Myocyte (in vitro differentiated cells): ENCODE measurements at places on chromosomes 2 and 18.

GRCh38 chr2:200383380-200384110 lies 77.1 kb downstream of the SPATS2L start:
- DNase-seq = peak; percentile 42

DNA sequence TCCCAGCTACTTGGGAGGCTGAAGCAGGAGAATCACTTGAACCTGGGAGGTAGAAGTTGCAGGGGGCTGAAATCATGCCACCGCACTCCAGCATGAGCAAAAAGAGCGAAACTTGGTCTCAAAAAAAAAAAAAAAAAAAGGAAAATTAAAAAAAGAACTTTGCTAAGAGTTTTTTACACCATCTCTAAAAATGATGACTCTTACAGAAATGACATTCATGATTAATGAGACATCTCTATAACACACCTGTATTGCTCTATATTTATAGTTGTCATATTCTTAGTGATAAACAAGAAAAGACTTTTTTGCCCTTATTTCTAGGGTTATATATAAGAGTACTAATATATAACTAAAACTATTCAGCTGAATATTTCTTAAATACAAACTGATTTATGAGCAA lies 34.4 kb downstream of the ANKRD44 start:
- DNase-seq = no peak

GRCh38 chr18:30999186-30999585 lies 43.4 kb downstream of the DSC3 start:
- DNase-seq = no peak

DNA sequence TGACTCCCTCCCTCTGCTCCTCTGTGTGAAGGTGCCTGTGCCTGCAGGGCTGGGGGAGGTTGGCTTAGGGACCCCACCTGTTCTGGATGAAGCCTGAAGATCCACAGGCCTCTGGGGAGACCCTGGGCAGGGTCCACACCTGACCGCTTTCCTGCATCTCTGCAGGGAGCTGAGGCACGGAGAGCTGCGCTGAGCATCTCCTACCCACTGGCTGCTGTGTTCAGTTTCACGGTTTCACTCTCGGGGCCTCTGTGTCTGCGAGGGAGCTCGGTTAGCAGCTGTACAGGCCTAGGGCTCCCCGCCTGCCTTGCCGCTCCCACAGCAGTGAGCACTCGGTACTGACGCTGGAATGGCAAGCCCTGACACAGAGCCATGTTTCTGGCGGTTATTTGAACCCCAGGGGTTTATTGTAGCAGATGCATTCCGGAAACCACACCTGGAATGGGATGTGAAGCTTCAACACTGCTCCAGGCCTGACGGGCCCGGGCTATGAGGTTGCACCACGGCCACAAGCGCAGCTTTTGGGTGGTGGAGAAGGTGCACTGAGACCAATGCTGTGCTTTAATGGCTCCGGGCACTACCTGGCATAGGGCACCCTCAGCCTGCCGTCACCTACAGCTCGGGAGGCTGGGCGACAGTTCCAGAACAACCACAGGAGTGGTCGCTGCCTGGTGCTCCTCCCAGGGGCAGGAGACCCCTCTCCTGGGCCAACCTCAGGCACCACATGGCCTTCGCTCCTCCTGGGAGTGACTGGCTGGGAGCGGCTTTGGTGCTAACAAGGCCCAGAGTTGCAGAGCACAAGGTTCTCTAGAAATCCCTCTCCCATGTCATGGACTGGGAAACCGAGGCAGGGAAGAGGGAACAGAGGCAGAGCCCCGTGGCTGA lies 257.9 kb downstream of the NDUFA10 start:
- DNase-seq = no peak

GRCh38 chr2:84452624-84453023 lies 6.5 kb downstream of the SUCLG1 start:
- DNase-seq = no peak

DNA sequence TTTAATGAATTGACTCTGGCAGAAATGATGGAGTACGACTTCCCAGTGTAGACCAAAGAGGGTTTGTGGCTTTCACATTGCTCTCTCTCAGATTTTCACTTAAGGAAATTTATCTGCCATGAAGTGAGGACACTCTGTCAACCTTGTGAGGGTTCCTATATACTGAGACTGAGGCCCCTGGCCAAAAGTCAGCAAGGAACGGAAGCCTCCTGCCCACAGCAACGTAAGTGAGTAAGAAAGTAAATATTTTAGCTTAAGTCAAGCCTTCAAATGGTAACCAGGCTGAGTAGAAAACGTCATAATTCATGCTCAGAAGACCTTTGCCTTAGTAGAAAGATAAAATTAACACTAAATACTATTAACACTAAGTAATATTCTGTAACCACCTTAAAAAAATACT lies 1080.5 kb upstream of the ACVR2A start:
- DNase-seq = no peak

DNA sequence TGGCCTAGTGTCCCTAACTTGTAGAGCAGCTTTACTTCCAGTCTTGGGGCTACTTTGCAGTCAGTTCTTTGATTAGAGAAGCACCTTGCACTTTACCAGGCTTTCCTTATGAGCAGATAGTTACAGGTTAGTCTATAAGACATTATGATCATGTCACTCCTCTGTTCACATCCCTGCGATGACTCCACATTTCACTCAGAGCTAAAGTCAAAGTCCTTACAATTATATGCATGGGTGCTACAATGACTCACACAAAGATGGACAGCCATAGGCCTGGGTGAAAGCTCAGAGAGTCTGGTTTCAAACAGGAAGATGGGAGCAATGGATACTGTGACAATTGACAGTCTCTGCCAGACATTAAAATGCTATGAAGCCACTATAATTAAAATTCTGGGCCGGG lies 27.1 kb upstream of the SSB start:
- no peak for DNase-seq

- DNase-seq = no peak
These were observed 757.7 kb upstream of the ID2 start for GRCh38 chr2:7924023-7924762.

- peak; percentile 76 for DNase-seq
These were observed 70.2 kb upstream of the MEIS1 start for GRCh38 chr2:66364495-66365333.

- no peak for DNase-seq
These were observed 26.3 kb upstream of the MOCOS start for GRCh38 chr18:36160959-36161371.

GRCh38 chr2:233295891-233296290 lies 11.7 kb upstream of the SAG start:
- no peak for DNase-seq

GRCh38 chr2:51960841-51961335 lies 929.0 kb upstream of the NRXN1 start:
- peak; percentile 34 for DNase-seq

GRCh38 chr2:119487434-119488244 lies 36.6 kb downstream of the SCTR start:
- DNase-seq = no peak

- no peak for DNase-seq
These were observed 85.8 kb downstream of the CERS6 start for GRCh38 chr2:168541858-168542257.

- DNase-seq = peak; percentile 3
These were observed 342.6 kb downstream of the CTNNA2 start for GRCh38 chr2:79855264-79856006.

DNA sequence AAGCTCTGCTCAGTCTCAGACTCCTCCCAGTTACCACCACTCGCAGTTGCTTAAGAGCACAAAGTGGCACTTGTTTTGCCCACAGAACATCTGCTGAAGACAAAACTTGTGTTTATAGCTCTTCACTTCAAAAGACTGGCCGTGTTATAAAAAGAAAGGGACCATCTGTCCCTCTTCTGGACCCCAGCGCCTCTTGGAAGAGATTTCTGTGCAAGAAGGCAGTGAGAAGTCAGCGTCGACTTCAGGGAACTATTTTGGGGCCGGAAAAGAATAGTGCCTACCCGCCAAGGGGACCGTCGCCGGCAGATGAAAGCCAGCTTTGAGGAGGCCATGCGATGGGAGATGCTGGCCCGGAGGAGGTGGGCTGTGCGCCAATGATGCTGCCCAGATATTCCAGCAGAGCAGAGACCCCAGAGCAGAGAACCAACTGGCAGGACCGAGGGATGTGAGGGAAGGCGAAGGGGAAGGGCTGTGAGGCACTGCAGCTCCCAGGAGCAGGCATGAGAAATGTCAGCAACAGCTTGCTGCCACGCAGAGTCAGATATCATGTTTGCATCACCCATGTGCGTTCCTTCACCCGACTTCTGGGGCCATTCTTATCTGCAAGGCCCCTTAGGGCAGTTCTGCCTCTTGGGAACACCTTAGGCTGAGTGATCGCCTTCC lies 270.9 kb downstream of the ATAD2B start:
- DNase-seq = no peak

- DNase-seq = peak; percentile 65
These were observed 108.7 kb downstream of the FEZ2 start for GRCh38 chr2:36489281-36489680.

DNA sequence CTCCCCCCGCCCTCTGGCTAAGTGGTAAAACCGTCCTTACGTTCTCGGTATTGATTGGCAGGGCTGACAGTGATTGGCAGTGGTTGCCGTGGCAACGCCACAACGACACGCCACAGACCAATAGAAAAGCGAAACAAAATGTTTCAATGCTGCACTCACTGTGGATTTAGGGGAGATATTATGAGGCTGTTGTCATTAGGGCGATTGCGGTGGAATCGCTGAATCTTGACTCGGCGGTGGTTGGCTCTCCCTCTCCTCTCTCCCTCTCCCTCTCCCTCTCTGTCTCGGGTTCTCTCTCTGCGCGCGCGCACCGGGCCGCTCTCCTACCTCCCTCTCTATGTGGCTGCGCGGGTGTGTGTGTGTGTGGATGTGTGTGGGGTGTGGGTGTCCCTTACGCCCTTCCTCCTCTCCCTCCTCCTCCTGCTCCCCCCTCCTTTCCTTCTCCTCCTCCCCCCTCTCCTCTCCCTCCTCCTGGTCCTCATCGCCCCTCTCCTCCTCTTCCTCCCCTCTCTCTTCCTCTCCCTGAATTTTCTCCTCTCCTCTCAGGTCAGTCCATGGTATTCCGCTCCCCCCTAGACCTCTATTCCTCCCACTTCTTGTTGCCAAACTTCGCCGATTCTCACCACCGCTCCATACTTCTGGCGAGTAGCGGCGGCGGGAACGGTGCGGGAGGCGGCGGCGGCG lies at the start of gene SIX3:
SIX3 (plus strand) TSS at position 152 of the 684 bp plus-strand sequence; CDS start at position 555, 403 bp downstream.
- no peak for DNase-seq

- DNase-seq = peak; percentile 46
These were observed 56.9 kb downstream of the MCFD2 start for GRCh38 chr2:46858702-46859090.

- peak; percentile 68 for DNase-seq
These were observed 86.8 kb downstream of the RBMS1 start for GRCh38 chr2:160406591-160407392.

DNA sequence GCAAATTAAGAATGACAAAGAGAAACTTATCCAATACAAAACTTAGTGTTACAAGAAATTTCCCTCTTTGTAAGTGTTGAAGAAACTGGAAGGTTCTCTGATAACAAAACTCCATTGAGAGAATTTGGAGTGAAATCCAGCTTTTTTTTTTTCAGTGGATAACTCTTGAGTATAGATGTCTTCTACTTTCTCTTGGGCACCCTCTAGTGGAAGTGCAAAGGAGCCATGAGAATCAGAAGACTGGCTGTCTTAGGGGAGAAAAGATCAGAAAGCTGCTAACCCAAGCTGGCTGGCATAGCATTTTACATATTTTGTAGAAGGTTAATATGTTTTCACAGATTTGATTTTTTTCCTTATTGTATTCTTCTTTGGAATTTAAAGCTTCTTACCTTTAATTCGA lies 138.8 kb upstream of the SATB2 start:
- peak; percentile 39 for DNase-seq

- no peak for DNase-seq
These were observed 49.2 kb upstream of the RTN4 start for GRCh38 chr2:55099493-55099877.

DNA sequence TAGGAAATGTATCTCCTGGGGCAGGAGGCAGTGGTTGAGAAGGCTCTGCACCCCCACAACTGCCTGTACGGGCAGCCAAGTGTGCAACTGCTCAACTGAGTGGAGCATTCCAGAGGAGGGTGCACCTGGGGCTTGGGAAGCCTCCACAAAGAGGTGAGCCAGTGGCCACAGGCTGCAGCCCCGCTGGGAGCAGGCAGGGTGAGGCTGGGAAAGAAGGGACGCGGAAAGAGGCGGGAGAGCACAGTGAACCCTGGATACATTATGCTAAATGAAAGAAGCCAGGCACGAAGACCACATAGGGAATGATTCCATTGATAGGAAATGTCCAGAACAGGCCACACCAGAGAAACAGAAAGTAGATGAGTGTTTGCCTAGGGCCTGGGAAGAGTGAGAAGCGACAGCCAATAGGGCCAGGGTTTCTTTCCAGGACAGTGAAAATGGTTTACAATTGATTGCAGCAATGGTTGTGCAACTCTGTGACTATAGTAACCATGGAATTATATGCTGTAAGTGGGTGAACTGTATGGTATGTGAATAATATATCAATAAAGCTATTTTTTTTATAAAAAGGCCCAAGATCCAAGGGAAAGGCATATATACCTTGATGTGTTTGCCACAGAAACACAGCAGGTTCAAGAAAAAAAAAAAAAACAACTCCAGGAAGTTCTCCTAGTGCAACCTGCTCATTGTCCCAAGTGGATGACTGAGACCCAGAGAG lies 82.4 kb downstream of the DDX1 start:
- no peak for DNase-seq

DNA sequence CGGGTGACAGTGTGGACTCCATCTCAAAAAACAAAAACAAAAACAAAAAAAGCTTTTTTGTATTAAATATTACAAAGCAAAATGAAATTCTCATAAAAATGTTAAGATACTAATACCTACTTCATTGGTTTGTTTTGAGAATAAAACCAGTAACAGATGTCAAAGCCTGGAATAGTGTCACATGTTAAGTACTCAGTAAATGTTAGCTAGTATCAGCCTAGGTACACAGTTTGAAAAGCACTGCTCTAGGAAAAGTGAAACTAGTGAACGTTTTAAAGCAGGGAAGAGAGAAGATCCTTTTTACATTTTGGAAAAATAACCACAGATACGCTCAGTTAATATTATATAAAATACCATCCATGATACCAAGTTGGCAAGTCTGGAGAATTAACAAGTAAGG lies 37.1 kb upstream of the ADAM17 start:
- DNase-seq = no peak

DNA sequence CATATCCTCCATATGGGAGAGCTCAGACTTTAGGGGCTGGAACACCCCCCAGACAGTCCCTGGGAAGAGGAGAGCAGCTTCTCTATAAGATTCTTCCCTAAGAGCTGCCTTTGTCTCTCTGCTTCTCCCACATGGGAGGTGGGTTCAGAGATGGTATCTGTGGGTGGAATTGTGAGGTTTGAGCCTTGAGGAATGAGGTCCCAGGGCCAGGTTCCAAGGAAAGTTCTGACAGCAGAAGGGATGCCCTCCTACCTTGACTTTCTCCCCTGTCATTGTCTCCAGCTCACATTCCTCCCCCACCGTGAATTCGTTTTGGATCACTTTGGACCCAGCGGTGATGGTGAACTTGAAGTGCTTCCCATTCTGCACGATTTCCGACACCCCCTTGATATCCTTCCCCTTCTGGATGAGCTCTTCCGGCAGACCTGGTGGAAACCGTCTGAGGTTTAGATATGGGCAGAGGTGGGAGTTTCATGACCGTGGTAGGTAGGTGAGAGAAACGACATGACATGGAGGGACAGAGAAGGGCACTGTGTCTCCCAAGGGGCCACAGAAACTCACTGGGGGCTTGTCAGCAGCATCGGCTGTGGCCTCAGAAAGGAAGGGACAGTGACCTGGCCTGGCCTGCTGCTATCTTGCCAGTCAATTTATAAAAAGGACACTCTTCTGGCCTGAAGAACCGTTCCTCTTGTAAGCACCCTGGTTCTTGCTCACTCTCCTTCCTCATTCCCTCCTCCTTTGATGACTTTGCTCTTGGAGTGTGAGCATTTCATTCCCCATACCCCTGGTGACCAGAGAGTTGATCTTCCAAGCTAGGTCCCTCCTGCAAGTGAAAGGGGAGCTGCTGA lies 1.7 kb downstream of the FABP1 start:
- no peak for DNase-seq
